ENCODE measurements at places on chromosomes 7 and 10. TPM values are rescaled to one million over a fixed set of nuclear protein-coding genes. Genes with fewer than 3 reads are reported as not detected.
A peak's percentile ranks its signal among the peaks of the same experiment; 100 is the strongest.

- DNase-seq = no peak
Observed at GRCh38 chr7:135884495-135885232, 92.5 kb downstream of the MTPN start.

AOC1 gene
- under 0.01 TPM for total RNA-seq

AGMO gene
- under 0.01 TPM for total RNA-seq

- no peak for DNase-seq
Observed at GRCh38 chr10:125549653-125550052, 133.3 kb downstream of the TEX36 start.

SHOC2 gene
- total RNA-seq = 30.3 TPM

DNA sequence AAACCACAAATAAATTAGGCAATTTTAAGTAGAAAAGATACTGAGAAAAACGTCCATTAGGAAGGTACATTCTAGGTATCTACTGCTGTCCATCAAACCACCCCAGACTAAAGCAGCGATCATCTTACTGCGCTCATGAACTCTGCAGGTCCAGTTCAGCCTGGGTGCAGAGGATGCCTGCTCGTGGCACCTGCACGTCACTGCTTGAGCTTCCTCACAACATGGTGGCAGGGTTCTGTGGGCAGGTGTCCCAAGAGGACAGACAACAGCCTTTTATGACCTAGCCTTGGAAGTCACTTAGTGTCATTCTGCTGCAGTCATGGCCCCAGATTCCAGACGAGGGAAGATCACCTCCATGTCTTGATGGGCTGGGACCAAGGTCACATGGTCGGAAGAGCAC is 93.4 kb downstream of the MICALL2 start:
- DNase-seq = no peak

DNA sequence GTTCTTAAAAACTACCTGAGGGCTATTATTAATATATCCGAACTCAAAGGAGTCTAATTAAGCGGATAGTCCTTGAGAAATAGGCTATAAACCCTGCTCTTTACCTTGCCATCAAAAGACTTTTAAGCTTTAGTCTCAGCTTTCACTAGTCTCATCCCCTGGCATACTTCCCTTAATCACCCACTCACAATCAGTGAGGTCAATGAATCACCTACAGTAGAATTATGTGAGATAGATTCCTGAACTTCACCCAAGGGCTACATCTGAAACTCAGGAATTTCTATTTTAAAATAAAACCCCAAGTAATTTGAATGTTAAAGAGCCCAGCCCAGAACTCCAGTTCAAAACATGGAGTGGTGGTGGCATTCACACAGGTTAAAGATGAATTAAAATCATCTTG is 108.7 kb downstream of the ETV1 start:
- DNase-seq = peak; percentile 81

CCDC7 gene
- 2.4 TPM for total RNA-seq

GRCh38 chr7:8579661-8580194 is 146.3 kb downstream of the NXPH1 start:
- DNase-seq = no peak

KCP gene
- total RNA-seq = 0.53 TPM

VIPR2 gene
- total RNA-seq = not detected

TBXAS1 gene
- 0.26 TPM for total RNA-seq

MET gene
- total RNA-seq = 156 TPM

DNA sequence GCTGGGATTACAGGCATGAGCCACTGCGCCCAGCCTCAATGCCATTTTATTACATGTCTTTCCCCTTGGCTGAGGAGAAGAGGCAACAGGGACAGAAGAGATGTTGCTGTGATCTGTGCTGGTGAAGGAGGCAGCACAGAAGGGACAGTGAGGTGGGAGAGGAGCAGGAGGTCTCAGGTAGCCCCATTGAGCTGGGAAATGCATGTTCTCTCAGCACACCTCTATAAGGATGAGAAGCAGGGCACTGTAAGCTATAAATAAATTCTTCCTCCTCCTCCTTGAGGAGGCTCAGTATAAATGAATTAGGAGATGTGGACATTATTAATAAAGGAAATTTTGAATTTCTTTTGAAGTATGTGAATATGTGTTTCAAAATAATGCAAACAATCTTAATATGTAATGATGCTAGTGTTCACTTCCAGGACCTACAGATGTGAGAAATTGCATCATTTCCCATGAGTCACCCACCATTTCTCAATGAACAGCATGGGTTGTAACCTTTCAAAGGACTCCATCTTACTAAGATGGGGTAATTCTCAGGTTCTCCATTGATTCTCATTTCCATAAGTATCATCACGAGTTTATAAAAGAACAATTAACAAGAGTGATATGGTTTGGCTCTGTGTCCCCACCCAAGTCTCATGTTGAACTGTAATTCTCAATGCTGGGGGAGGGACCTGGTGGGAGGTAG is 88.9 kb upstream of the ODAD2 start:
- DNase-seq = peak; percentile 88

GRCh38 chr7:158975526-158976467 is 119.4 kb downstream of the DYNC2I1 start:
- no peak for DNase-seq

DNA sequence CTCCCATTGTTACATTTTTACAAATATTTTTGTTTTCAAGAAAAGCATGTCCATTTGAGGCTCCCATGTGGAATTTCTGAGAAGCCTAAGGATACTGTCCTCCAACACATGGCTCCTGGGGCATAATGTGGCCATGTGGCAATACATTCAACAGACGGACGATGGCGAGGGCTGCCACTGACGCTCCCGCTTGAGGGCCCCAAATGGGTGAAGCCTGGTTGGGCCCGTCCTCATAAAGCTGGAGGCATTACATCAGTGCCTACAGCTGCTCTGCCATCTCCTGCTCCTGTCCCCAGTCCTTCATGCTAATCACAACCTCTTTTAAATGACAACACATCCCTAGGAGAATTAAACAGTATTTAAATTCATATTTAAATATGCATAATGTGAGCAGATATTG is 246.8 kb downstream of the TNS3 start:
- DNase-seq = no peak

GRCh38 chr10:71134732-71135211 is 77.6 kb upstream of the UNC5B start:
- no peak for DNase-seq

COL26A1 gene
- total RNA-seq = not detected

GRCh38 chr7:90560730-90561129 is 35.4 kb upstream of the CDK14 start:
- no peak for DNase-seq

- DNase-seq = no peak
Observed at GRCh38 chr7:74040791-74041520, 13.0 kb downstream of the ELN start.

GRCh38 chr10:1044964-1045363 is 4.0 kb downstream of the IDI1 start:
- DNase-seq = no peak

GRCh38 chr10:67211680-67212079 is 285.8 kb downstream of the LRRTM3 start:
- DNase-seq = no peak

DNA sequence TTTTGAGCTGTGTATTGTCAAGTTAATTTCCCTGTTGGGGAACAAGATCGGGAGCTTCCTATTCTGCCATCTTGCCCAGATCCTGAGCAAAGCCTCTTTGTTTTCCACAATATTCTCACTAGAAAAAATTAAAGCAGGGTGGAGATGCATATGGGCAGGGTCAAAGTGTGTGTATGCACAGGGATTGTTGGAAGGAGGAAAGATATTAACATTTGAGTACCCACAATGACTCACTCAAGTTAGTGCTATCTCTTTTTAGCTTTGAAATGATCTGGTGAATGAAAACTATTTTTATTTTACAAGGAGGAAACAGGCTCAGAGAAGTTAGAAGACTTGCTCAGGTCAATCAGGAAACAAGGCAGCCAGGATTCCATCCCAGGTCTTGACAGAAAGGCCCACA is 6.7 kb upstream of the BTBD16 start:
- DNase-seq = peak; percentile 7

UTF1 gene
- total RNA-seq = not detected

PLEKHS1 gene
- total RNA-seq = not detected

MYL10 gene
- total RNA-seq = not detected

DNA sequence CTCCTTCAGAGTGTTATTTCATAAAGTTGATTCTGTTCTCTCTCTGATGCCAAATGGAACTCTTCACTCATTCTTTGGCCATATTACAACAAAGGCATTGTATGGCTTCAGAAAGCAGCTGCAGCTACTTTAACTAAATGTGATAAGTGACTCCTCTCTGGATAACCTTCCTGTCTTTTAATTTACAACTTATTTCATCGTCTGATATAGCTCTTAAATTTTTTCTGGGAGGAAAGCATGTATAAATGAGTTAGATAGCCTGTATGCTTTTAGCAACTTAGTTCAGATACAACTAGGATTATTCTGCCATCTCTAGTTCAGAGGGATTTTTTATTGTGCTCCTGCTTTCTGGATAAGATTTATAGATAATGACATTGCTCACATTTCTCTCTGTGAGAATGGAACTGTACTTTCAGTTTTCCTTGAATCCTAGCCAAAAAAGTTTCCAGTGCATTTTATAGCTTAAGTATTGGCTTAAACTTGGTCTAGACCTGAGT is 57.5 kb downstream of the KLHDC10 start:
- no peak for DNase-seq

DNA sequence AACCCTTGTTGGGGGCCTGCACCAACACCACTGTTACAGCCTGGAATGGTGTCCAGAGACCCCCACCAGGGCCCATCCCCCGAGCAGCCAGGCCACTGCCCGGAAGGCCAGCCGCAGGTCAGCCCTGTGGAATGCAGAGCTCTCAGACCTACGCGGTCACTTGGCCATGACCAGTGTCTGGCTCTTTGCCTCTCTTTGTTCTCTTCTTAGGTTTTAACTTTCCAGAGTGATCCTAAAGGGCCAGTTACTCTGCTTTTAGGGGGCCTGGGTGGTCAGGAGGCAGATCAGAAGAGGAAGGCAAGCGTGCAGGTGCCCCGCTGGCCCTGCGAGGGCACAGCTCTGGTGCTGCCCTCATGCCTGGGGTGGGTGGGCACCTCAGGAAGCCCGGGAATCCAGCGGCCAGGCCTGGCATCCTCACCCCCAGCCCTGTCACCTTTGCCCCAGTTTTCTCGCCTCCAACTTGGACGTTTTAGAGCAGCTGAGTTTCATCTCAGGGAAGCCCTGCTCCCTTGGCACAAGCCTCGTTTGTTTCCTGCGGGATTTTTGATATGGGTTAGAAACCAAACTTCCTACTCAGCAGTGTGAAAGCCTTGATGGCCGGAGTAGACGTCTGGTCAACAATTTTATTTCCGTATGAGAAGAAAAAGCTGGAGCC is 62.5 kb upstream of the CHST15 start:
- DNase-seq = no peak

DNA sequence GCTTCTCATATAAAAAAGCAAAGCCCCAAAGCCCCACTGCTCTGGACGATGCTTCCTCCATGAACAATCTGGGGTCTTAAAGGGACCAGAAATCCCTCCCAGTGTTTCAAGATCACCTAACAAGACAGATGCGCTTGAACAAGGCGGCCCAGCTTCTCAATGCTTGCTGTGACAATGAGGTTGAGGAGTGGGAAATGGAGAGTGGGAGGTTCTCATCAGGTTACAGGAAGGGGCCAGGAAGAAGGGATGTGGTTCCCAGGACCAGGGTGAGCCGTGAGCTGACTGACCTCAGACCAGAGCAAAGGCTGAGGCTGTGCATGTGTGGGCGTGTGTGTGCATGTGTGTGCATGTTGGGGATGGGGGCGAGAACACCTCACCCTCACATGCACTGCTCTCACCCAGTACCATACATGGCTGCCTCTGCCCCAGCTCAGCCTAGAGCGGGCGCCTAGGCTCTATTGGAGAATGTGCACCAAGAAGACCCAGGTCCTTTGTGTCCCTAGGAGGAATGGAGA is 220.8 kb upstream of the GPR26 start:
- peak; percentile 17 for DNase-seq

DNA sequence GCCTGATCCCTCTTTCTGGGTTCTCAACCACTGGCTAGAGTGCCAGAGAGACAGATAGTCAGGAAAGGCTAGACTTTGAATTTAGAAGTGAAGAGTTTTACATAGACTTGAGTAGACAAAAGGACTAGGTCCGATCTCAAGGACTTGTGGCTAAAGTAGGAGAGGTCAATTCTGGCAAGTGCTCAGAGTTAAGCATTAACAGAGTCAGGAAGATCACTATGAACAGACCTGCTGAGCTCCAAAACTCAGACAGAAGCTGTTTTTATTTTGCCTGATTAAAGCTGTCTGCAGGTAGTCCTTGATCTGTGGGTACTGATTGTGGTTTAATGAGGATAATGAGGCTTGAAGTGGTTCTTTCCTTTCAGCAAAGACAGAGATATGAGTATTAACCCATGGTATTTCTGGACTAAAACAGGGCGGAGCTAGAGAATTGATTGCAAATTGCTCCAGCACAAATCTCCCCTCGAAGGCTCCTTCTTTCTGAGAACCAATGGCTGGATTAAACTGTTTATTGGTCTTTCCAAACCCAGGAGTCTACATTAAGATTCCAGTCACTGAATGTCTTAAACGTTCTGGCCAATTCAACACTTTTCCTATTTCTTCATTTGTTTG is 423.2 kb downstream of the IPMK start:
- no peak for DNase-seq

DNA sequence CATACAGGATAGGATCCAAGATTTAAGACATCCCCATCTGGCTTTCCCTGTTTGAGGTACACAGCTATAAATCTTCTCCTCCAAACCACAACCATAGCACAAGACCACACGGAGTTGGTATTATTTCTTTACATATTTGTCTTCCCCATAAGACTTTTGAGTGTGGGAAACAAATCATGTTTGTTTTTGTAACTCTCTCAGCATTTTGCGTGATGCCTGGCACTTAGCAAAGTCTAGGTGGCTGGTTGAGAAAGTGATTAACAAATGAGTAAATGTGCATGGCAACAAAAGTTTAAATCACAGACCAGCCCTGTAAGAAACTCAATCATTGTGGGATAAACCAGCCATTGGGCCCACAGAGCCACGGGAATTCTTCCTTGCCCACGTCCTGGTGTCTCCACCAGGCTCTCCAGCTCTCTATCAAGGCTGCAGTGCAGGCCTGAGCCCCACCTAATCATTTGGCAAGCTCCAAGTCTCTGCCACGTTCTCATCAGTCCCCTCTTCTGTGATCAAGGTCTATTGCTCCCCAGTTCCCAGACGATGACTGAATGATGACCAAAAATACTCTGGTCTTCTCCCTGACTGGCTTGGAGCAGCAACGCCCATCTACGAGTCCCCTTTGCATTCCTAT is 317.8 kb downstream of the TNS3 start:
- no peak for DNase-seq

- DNase-seq = peak; percentile 23
Observed at GRCh38 chr10:82742478-82742877, 867.5 kb downstream of the NRG3 start.

DNA sequence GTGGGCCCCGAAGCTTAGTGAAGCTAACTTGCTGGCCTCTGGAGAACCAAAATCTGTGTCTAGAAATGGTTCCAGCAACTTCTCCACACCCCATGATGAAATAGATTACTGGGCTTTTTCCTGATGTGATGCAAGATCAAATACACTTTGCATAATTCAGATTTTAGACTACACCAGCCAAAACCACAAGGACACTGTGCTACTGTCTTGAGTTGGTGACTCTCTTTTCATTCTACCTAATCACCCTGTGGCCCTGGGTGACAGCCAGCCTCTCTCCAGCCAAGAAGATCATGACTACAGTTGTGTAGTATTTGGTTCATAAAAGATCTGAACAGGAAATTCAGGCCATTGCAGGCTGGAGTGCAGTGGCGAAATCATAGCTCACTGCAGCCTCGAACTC is 22.2 kb downstream of the AZGP1 start:
- DNase-seq = peak; percentile 51

GRCh38 chr10:33967606-33968120 is 633.2 kb upstream of the NRP1 start:
- DNase-seq = no peak

PILRB gene
- total RNA-seq = 5.5 TPM
